ENCODE measurements at places on chromosomes 1 and 21.

DNA sequence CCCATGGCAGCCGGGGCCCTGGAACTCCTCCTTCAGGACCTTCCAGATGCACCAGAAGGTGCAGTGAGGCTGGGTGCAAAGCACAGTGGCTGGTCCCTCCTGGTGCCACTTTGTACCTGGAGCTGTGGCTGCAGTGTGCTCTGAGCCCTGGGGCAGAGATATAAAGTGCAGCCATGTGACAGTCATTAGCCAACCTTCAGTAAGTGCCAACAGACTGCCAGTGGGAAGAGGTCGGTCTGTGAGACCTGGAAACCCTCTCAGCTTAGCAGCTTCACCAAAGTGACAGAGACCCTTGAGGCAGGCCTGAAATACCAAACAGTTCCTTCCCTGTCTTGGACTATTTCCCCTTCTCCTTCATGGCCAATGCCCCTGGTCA is 26.7 kb upstream of the NGF start:
- DNase-seq, result no peak

DNA sequence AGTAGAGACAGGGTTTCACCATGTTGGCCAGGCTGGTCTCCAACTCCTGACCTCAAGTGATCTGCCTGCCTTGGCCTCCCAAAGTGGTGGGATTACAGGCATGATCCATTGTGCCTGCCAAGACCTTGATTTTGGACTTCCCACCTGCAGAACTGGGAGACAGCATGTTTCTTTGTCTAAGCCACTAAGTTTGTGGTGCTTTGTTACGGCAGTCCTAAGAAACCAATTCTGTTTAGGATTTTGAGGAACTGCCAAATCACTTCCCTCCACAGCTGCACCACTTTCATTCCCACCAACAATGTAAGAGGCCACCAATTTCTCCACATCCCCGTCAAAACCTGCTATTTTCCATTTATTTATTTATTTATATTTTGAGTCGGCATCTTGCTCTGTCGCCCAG is 46.1 kb downstream of the CHAF1B start:
- DNase-seq, result no peak

- DNase-seq, result no peak
Observed at GRCh38 chr21:32088471-32088870, 190.4 kb downstream of the MIS18A start.

DNA sequence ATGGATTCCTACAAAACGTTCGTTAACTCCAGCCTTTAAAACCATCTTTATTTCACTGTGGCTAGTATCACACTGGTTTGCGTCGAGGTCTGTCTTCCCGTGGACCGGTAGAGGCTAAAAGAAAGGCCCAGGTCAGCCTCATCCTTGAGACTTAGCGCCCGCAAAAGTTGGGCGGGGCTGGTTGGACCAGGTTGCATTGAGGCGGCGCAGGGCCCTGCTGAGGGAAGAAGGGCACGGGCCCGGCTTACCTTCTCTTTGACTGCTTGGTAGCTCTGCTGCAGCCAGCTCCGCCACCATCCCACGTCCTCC is 455 bp downstream of the BSDC1 start:
- peak; percentile 15 for DNase-seq

- DNase-seq, result no peak
Observed at GRCh38 chr1:4745560-4745959, 91.2 kb downstream of the AJAP1 start.

DNA sequence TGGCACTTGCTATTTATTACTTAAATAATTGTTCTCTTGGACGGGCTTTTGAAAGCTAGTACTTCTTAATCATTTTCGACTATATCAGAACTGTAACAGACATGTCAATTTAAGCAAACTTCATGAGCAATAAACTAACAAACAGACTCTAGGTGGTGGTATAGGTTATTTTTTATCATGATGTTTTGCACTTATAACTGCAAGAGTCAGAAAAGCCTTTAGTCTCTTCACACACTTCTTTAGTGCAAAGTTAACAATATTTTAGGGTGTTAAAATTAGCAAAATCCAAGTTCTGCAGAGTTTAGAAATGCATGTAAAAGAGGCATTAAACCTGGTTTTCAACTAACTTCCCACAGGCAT is 2.2 kb downstream of the NRIP1 start:
- peak; percentile 31 for DNase-seq

GRCh38 chr1:56654126-56654923 is 9.2 kb downstream of the PRKAA2 start:
- no peak for DNase-seq

GRCh38 chr1:33698361-33699035 is 165.4 kb upstream of the HMGB4 start:
- DNase-seq, result no peak

DNA sequence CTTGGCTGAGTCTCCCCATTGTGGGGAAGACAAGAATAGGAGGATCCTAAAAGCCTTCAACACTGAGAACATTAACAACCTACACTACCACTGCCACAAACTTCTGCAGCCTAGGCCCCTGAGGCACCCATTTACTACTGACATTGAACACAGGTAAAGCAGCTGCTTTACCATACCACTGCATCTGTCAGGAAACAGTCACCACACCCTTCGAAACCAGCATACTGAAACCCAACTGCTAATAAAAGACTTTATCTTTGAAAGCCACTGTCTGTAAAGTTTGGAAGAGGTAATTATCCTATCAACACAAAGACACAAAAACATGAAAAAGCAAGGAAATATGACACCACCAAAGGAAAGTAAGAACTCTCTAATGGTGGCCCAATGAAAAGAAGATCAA is 7.4 kb downstream of the IFNAR1 start:
- no peak for DNase-seq

- DNase-seq, result peak; percentile 63
Observed at GRCh38 chr1:150621497-150622302, 7.7 kb downstream of the ENSA start.

DNA sequence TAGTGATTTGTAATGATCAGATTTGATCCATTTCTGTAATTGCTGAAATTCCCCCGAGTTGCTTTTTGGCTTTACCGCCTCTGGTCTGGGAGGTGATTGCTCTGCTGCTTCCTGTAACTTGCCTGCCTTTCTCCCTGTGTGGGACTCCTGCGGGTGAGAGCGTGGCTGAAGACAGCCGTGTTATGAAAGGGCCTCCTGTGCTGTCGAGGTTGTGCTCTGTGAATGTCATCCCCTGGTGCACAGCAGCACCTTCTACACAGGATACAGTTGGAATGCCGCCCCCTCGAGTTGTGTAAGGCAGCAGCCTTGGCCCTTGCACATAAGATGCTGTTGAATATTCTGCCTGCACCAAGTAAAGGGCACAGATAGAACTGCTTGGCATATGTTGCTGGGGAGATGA is 5.9 kb downstream of the SOD1 start:
- DNase-seq, result no peak

DNA sequence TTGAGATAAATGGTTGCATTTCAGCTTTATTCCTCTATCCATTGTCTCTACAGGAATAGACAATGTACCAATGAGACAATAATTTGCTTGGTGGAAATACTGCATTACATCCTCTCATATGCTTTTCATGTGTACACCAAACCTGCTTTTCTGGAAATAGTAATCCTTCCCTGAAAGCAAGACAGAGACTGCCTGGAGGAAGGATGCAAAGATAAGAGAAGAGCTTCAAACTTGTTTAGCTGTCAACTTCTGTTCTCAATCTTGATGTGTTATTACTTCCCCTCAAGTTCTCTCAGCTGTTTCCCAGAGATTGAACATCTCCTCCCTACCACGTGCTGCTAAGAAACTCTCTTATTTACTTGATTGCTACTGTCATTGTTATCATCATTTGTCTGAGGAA is 1125.4 kb upstream of the TMPRSS15 start:
- no peak for DNase-seq

DNA sequence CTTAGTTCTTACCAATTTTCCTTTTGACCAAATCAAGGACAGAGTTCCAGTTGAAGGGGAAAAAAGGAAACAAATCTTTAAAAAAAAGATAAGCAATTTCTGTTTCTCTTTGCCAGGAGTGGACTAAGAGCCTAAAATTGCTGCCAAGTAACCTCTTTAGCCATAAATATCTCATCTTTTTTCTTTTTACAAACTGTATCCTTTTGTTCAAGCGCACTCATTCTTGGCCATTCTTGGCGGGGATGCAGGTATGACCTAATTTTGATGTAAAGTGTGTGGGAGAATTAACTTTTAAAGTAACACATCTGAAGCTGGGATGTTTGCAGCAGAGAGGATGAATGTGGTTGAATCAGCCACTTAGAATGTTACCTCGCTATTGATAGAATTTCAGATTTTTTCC is 13.4 kb upstream of the KIF1B start:
- DNase-seq, result no peak

DNA sequence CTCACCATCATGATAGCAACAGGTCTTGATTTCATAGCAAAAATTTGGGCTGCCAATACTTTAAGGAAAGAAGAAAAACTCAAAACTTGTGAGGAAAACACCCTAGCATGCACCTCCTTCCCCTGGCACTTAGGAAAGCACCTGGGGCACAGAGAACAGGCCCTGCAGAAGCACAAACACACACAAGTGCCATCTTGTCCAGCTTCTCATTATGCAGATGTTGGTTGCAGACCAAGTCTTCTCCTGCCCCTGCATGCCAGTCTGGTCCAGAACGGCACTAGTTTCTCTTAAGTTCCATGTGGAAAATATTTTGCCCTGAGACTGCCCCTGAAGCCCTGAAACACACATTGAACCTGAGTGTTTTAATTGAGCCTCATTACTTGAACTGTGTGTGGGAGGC is 6.3 kb upstream of the ETV3 start:
- DNase-seq, result no peak

- DNase-seq, result no peak
Observed at GRCh38 chr1:53525595-53525994, 66.4 kb downstream of the DMRTB1 start.

GRCh38 chr1:226610671-226611070 is 62.1 kb downstream of the STUM start:
- no peak for DNase-seq
